GM04504 (cell line): ENCODE measurements at places on chromosomes 3 and 15.

- DNase-seq = no peak
Observed at GRCh38 chr3:182450942-182451787, 342.1 kb upstream of the ATP11B start.

DNA sequence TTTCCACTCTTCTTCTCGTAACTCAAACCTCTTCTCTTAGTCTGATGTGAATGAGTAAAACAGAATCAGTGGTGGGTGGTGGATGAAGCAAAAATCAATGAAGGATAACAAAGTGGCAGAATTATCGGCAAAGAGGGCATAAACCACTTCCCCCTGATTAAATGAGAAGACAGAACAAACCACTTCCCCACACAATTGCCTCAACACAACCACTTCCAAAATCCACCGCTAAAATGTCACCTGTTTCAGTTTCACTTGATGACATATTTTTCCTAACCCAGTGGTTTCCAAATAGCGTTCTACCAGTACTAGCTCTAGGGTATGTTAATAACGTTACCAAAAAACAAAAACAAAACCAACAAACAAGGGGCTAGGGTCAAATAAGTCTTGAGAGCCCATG is 478.7 kb upstream of the WNT5A start:
- DNase-seq = no peak

DNA sequence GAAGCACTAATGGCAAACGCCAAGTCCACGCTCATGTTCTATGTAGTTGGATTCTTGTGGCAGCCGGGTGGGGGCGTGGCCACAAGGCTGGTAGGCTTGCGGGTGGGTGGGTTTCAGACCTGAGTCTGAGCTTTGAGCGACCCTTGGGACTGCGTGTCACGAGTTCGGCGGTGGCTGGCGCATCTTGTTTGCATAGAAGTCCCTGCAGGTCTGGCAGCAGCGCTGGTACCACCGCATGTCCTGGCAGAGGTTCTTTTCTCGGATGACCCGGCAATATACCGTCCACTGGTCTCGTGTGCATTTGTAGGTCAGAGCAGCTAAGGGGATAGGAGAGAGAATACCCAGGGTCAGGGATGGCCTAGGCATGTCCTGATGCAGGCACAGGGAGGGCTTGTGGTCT is 241.0 kb upstream of the LYSMD4 start:
- DNase-seq = no peak

- no peak for DNase-seq
Observed at GRCh38 chr3:62793946-62794345, 81.3 kb downstream of the CADPS start.

DNA sequence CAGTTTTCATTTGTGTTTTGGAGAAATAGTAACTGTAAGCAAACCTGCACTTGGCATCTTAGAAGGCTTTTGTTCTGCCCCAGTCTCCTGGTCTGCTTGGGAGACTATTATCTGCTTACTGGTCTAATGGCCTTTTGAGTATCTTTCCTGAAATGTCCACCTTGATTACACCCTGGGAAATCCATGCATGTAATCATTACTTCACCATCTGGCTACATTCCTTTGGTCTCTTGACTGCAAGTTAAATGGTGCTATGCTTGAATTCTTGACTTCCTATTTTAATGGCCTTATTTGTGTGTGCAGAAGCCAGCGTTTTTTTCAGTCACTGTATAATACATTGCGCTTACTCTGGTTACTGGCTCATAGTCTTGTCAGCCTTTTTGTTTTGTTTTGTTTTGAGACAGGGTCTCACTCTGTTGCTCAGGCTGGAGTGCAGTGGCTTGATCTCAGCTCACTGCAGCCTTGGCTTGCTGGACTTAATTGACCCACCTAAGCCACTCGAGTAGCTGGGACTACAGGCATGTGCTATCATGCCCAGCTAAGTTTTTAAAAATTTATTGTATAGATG is 30.0 kb downstream of the CHD2 start:
- DNase-seq = no peak

GRCh38 chr15:45827275-45827674 is 192.4 kb downstream of the SQOR start:
- no peak for DNase-seq

GRCh38 chr3:140292170-140292569 is 357.2 kb downstream of the CLSTN2 start:
- DNase-seq = no peak

GRCh38 chr15:91468871-91469580 is 369.0 kb downstream of the SV2B start:
- DNase-seq = no peak

DNA sequence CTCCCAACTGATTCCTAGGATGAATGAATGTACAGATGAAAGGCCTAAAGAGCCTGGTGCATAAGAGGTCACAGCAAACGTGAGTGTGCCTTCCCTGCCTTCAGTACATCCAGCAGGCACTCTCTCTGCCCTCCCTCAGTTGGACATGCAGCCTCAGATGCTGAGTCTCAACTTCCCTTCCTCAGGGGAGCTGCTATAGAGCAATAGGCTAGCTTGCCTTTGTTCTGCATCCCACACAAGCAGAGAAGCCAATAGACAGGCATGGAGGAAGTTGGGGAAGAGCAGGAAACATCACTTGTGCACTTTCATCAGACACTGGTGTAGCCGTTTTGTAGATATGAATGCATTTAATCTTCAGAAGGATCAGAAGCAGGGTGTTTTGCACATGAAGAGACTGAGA is 147.5 kb upstream of the THBS1 start:
- no peak for DNase-seq

- no peak for DNase-seq
Observed at GRCh38 chr15:45268135-45268534, 16.1 kb downstream of the SLC28A2 start.

- DNase-seq = no peak
Observed at GRCh38 chr3:155070316-155070715, 9.8 kb upstream of the MME start.

- no peak for DNase-seq
Observed at GRCh38 chr3:190303884-190304283, 18.4 kb downstream of the CLDN1 start.

DNA sequence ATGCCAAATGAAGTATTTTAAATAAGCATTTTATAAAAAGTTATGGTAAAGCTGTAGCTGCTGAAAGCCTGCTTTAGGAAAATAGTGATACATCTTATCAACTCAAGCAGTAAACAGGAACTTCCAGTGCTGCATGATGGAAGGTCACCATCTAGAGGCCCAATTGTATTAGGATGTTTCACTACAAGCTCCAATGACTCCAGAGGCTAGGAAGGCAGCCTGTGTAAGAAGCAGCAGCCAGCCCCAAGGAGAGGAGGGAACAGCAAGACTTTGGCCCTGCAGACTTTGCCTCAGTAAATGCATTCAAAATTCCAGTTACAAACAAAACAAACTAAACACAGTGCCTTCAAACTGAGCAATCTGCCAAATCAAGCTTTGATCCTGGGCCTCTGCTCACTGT is 32.1 kb downstream of the ILDR1 start:
- DNase-seq = no peak

DNA sequence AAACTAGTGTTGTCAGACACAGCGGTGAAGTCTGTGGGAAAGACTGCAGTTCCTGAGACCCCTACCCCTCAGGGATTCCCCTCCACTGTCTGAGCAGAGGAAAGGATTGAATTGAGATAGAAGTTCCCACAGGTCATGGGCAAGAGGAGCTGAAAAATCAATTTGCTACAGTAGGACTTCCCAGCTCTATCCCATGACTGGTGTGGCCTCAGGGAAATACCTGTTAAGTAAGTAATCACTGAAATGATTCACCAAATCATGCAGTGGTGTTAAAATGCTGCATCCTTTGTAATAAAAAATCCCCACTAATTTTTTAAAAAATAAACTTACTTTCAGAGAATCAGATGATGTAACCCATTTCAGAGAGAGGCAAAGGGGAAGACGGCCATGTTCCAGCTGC is 45.0 kb upstream of the SPRED1 start:
- no peak for DNase-seq

GRCh38 chr15:35663956-35664355 is 118.0 kb upstream of the DPH6 start:
- no peak for DNase-seq

DNA sequence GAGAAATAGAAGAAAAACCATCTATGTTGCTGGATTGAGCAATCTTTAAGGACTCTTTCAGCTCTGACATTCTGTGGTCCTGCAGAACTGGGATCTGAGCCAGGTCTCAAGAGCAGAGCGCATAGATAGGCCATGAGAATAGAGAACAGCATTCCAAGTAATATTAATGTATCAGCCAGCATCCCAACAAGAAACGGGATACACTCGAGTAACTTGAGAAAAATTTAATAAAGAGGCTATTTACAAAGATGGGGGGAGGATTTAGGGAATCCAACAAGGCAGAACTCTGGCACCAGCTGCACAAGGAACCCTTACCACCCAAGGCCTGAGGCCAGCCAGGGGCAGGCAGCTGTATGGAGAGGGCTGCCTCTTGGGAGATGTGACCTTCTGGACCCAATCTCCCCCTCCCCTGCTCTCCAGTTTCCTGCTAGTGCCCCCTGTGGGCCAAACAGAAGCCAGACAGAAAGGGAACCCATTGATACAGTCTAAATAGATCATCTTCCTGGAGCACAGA is 8.2 kb downstream of the TMOD2 start:
- DNase-seq = peak; percentile 90

- no peak for DNase-seq
Observed at GRCh38 chr15:98740295-98740694, 92.0 kb downstream of the IGF1R start.

- DNase-seq = peak; percentile 59
Observed at GRCh38 chr15:81410318-81410753, 36.3 kb upstream of the TMC3 start.

DNA sequence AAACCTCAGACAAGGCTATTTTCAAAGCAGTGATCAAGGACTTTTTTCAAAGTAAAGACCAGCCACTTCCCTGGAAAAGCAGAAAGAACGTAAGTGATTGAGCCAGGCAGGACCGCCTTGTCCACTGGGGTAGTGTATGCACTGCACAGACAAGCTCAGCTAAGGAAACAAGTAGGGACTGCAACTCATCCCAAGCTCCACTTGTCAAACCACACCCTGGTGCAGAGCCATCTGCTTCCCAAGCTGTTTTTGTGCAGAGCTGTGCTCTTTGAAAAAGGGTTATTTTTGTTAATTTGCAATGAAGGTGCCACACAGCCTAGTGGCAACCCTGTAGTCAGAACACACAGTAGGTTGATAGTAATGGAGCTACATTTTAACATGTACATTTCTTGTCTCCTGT is 193.3 kb downstream of the ADAMTS9 start:
- DNase-seq = no peak

GRCh38 chr3:53482227-53482626 is 12.2 kb upstream of the CACNA1D start:
- no peak for DNase-seq

DNA sequence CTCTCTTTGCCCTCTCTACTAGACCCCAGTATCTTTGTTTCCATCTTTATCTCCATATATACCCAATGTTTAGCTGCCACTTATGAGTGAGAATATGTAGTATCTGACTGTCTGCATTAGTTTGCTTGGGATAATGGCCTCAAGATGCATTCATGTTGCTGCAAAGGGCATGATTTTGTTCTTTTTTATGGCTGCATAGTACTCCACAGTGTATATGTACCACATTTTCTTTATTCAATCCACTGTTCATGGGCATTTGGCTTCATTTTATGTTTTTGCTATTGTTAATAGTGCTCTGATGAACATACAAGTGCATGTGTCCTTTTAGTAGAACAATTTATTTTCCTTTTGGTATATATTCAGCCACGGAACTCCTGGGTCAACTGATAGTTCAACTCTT is 671.5 kb upstream of the GRM7 start:
- no peak for DNase-seq

GRCh38 chr15:71049706-71050422 is 65.4 kb upstream of the THSD4 start:
- no peak for DNase-seq

DNA sequence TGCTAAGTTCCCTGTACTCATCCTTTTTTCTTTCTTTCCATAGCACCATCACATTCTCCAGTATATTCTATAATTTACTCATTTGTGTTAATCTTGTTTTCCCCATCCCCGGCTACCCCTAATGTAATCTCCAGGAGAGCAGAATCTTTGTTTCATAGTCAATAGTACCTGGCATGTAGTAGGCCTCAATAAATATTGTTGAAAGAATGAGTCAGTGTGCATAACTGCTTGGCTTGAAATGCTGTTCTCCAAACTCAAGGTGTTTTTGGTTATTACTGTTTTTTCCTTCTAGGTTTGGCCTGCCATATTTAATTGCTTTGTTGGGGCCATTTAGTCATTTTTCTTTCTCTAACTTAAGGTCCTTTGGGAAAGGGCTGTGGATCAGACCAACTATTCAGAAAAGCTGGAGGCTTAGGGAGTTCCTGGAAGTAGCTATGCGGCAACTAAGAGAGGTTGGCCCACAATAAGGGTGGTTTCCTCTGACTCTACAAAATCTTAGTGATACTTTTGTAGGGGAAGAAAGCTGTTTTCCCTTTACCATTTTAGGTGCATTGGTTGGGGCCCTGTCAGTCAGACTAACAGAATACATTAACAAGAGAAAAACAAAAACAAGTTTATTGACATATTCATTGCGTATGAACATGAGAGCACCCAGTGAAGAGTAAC is 28.4 kb downstream of the KAT2B start:
- no peak for DNase-seq

GRCh38 chr15:97840501-97840900 is 120.0 kb upstream of the ARRDC4 start:
- no peak for DNase-seq

- no peak for DNase-seq
Observed at GRCh38 chr3:3745693-3746092, 53.5 kb upstream of the LRRN1 start.

DNA sequence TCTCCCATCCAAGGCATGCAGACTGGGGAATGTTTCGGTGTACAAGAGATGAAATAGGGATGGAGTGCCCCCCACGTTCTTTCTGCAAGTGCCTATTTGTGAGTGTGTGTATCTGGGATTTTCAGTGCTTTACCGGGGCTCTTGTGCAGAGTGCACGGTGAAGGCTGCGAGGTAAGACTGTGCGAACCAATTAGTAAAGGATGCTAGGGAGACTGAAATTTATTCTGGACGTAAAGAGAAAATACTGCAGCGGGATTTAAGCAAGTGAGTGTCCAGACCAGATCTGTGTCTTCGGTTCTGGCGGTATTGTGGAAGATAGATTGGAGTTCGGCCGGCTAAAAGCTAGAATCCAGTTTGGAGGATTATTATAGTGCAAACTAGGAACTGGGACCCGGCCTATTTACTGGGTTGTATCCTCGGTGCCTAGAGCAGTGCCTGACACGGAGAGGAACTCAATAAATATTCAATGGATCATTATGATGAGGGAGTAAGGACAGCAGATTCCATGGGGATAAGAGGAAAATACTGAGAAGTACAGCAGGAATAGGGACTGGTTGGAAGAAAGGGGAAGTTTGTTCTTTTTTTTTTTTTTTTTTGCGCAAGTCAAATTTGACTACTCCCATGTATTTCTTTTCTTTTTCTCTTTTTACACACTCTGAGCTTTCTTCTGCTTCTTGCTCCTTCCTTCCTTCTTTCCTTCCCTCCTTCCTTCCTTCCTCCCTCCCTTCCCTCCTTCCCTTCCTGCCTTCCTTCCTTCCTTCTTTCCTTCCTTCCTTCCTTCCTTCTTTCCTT is 580 bp upstream of the MAGEF1 start:
- DNase-seq = no peak

- no peak for DNase-seq
Observed at GRCh38 chr15:89244574-89244903, 760 bp downstream of the FANCI start.

GRCh38 chr3:100708989-100709841 is at the start of gene TFG:
TSS of gene TFG (plus strand) at chr3:100709494. CDS start at chr3:100713686, 4,192 bp downstream.
- peak; percentile 98 for DNase-seq
